ENCODE measurements at places on chromosomes 6 and 20.

DNA sequence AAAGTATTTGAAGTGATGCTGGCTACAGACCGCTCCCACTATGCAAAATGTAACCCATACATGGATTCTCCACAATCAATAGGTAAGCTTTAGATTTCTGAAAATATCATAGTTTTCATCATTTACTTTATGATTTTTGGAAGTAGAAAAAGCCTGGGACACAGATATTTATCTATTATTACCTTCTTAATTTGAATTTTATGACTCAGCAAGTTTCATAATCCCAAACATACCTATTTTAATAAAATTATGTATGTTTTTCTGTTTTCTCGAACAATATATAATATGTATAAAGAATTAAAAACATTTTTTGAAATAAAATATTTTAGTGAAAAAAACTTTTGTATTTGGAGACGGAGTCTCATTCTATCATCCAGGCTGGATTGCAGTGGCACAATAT is 21.6 kb downstream of the PCMT1 start:
- no peak for DNase-seq

DNA sequence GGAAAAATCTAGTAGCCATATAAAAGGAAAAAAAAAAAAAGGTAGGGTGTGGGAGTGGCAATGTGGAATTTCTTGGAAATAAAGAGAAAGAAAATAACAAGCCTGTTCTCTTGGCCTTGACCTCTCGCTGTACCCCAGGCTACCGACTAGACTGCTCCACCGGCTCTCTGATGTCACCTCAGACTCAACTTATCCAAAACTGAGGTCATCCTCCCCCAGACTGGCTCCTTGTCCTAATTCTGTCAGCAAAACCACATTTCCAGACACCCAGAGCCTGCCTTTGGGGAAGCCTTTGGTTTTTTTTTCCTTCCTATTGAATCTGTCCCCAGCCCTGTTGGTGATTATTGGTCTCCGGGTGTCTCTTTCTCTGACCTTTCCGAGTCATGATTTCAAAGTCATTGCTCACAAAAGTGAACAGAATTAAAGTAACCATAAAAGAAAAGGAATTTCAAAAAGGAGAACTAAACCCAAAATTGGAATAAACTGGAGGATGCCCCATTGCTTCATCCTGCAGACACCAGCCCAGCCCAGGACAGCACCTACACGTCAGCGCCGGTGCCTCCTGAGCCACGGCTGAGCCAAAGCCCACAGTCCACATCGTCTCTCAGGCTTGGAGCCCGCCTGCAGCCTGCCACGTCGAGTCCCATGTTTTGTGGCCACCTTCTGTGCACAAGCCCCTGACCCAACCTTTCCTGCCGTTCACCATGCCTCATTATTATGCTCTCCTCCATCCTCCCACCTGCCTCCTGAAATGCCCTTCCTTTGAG is 170.7 kb downstream of the MYLK4 start:
- DNase-seq = no peak

- no peak for DNase-seq
These were observed 54.1 kb downstream of the VEGFA start for GRCh38 chr6:43823879-43824702.

DNA sequence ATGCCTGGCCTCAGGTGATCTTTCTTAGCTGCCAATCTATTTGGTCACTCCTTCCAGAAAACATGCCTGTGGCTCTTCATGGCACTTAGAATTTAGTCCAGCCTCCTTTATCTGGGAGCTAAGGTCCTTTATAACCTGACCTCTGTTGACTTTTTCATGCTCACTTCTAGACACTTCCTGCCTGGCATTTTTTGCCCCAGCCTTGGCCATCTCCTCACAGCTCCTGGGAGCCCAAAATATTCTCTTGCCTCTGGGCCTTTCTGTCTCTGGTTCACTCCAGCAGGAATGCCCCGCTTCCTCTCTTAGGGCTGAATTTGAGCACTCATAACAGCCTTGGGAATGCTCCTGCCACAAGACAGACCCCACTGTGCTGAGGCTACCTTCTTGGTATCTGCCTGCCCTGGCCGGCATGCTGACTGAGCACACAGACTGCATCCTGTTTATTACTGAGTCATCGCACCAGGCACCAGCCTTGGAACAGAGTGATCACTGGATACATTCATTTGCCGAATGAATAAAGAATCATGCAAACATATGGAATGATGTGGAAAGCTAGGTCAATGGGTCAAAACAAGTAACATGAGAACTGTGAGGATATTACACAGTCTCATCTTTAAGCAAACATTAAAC is 5.8 kb upstream of the EEF1E1 start:
- DNase-seq = no peak

DNA sequence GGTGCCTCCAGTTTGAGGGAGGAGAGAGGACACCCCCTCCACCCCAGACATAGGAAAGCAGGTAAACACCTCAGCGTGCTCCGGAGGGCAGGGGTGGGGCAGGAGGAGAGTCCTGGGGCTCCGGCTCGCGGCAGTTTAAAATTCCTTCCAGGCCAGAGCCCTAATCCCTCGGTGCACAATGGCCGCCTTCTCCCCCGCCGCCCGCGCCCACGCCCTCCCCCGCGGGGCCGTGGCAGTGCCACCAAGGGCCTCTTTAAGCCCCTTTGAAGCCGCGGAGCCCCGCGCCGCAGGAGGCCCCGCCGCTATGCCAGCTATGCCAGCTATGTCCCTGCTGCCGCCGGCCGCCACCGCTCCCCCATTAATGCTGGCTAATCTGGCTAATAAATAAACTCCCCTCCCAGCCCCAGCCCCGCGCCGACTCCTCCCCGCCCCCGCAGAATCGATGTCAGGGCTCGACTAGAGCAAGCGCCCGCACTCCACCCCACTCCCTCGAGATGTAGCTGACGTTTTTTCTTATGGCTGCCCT is 125.1 kb downstream of the MRPL14 start:
- no peak for DNase-seq

GRCh38 chr20:10707068-10707467 is 33.3 kb upstream of the JAG1 start:
- DNase-seq = no peak

GRCh38 chr6:52304983-52305390 is 20.4 kb upstream of the MCM3 start:
- DNase-seq = no peak

Measured in NCI-H2029 (cell line).